CD8-positive, alpha-beta memory T cell (primary cell): ENCODE measurements at places on chromosomes 5 and 9. TPM values are rescaled to one million over a fixed set of nuclear protein-coding genes. Genes with fewer than 3 reads are reported as not detected.

GRCh38 chr5:72046106-72046505 is 61.2 kb upstream of the MAP1B start:
- H3K36me3 ChIP-seq: no peaks in the 10 kb centered on the region
- H3K4me1 ChIP-seq: no peaks in the 10 kb centered on the region
- H3K27me3 ChIP-seq: peaks cover 8% of the 10 kb centered on the region

DNA sequence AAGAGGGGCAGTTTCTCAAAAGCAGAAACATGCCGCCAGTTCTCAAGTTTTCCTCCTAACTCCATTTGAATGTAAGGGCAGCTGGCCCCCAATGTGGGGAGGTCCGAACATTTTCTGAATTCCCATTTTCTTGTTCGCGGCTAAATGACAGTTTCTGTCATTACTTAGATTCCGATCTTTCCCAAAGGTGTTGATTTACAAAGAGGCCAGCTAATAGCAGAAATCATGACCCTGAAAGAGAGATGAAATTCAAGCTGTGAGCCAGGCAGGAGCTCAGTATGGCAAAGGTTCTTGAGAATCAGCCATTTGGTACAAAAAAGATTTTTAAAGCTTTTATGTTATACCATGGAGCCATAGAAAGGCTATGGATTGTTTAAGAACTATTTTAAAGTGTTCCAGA is 142.8 kb downstream of the NTRK2 start:
- H3K27me3 ChIP-seq: no peaks in the 10 kb centered on the region
- DNase-seq: no peak
- H3K36me3 ChIP-seq: no peaks in the 10 kb centered on the region
- no peak overlapping the region for H3K4me3 ChIP-seq

GRCh38 chr5:45772402-45772801 is 76.2 kb upstream of the HCN1 start:
- H3K4me1 ChIP-seq: no peaks in the 10 kb centered on the region
- no peaks in the 10 kb centered on the region for H3K27me3 ChIP-seq
- H3K36me3 ChIP-seq: no peaks in the 10 kb centered on the region
- H3K4me3 ChIP-seq: no peak overlapping the region
- no peak for DNase-seq

- DNase-seq: no peak
- H3K36me3 ChIP-seq: no peaks in the 10 kb centered on the region
- H3K27me3 ChIP-seq: no peaks in the 10 kb centered on the region
- H3K27ac ChIP-seq: no peak overlapping the region
- no peak overlapping the region for H3K4me3 ChIP-seq
Measured at GRCh38 chr9:115144706-115145105, 26.7 kb upstream of the TNC start.

DNA sequence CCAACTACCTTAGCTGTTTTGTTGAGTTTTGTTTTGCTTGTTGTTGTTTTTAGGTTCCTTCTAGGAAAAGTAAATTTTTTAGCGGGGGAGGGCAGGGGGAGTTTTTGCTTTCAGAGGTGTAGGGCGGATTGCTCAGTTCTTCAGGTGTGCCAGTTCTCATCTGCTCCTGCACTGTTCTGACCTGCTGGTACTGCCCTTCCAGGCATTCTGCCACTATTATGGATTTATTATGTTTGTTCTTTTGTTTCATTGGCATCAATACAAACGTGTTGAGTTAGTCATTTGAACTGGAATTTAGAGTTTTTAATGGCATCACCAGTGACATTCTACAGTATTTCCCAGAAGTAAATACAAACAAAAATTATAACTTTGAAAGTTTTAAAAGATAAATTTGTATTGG is 26.0 kb downstream of the ERCC6L2 start:
- no peaks in the 10 kb centered on the region for H3K36me3 ChIP-seq
- no peak for DNase-seq
- H3K4me1 ChIP-seq: peaks cover 5% of the 10 kb centered on the region
- H3K4me3 ChIP-seq: no peak overlapping the region

DNA sequence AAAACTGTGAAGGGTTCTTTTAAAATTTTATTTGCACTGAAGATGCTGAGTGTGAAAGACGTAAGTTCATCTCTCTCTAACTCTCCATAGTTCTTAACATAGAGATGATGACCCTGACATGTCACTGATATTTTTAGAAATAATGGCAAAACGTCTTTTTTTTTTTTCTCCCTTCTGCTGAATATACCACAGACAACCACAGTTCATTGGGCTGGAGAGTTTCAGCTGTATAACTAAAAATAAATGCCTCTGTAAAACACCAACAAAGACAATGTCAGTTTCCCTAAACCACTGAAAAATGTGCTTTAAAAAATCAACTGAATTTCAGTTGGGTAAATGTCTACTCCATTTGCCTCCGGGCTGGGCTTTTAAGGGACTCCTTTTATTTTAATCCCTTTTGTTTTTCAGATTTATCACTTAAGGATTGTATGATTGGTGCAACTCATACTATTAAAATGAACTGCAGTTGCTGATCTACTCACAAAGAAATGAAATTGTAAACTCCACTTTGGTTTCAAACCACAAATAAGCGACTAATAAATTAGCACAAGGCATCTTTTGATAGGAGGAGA is 830.9 kb upstream of the WWC1 start:
- H3K27ac ChIP-seq: no peak overlapping the region
- no peak for DNase-seq
- no peaks in the 10 kb centered on the region for H3K27me3 ChIP-seq
- H3K4me3 ChIP-seq: no peak overlapping the region

DNA sequence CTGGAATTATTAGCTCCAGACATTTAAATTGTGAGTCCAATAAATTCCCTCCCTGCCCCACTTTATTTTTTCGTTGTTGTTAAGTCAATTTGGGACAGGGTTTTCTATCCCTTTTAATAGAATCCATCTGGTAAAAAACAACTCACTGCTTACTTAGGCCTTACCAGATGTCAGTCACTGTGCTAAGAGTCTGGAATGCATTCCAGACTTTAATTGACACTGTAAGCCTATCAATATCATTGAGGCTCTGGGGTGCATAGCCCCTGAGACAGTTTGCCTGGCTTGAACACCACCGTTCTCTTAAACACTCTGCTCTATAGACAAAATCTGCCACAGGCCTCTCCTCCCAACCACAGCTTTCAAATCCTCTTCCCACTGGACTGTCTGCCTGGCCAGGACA is 175.9 kb downstream of the NSG2 start:
- no peak overlapping the region for H3K27ac ChIP-seq
- H3K4me1 ChIP-seq: no peaks in the 10 kb centered on the region
- H3K4me3 ChIP-seq: no peak overlapping the region
- DNase-seq: no peak
- no peaks in the 10 kb centered on the region for H3K36me3 ChIP-seq
- H3K27me3 ChIP-seq: no peaks in the 10 kb centered on the region

- no peaks in the 10 kb centered on the region for H3K27me3 ChIP-seq
- no peak for DNase-seq
- no peak overlapping the region for H3K4me3 ChIP-seq
- H3K36me3 ChIP-seq: no peaks in the 10 kb centered on the region
Measured at GRCh38 chr5:145500710-145501109, 334.4 kb downstream of the PRELID2 start.

DNA sequence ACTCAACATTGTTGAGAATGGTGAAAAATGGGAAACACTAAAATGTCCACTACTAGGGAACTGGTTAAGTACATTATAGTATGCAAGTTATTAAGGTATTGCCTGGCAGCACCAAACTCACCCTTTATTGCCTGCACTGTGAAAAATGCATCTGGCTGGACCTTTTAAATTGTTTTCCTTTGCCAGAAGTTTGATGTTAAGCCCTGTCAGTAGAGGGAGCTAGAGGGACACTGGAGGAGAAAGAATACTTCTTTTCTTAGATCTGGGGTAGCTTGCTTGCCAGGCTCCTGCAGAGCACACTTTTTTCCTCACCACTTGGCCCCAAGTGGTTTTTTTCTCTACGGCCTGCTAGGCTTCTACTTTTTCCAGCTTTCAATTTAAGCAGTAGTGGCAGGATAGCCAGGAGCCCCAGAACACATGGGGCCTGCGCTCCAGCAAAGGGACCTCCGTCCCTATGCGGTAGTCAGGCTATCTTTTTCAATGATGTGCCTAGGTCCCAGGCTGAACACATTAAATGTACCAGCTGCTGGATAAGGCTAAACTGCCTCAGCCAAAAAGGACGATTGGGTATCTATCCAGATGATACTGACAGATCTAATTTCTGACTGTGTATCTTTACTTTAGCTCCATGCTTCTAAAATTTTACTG is 8.0 kb upstream of the HABP4 start:
- H3K27me3 ChIP-seq: no peaks in the 10 kb centered on the region
- no peak overlapping the region for H3K27ac ChIP-seq
- no peak overlapping the region for H3K4me3 ChIP-seq
- no peaks in the 10 kb centered on the region for H3K4me1 ChIP-seq

DNA sequence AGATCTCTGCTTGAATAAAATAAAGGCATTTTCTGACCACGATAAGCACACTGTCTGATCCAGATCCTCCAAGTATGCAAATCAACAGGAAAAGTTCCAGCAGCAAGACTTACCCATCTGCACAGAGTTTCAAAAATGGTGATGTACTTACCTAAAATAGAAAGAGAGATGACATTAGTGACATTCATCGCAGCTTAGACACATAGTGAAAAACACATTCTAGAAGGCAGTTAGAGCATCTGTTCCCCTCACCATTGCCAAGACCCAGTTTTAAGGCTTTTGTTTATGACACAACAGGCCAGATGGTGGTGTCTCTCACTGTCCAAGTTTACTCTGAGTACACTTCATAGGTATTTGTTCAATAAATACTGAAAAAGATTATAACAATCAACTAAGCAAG is 207.7 kb downstream of the PDE4D start:
- no peak overlapping the region for H3K27ac ChIP-seq
- no peak overlapping the region for H3K4me3 ChIP-seq
- H3K27me3 ChIP-seq: no peaks in the 10 kb centered on the region

- H3K27me3 ChIP-seq: no peaks in the 10 kb centered on the region
- H3K4me3 ChIP-seq: no peak overlapping the region
- H3K4me1 ChIP-seq: peaks cover 5% of the 10 kb centered on the region
- H3K36me3 ChIP-seq: no peaks in the 10 kb centered on the region
- H3K27ac ChIP-seq: no peak overlapping the region
- DNase-seq: no peak
Measured at GRCh38 chr5:119417891-119418605, 34.2 kb upstream of the HSD17B4 start.

DNA sequence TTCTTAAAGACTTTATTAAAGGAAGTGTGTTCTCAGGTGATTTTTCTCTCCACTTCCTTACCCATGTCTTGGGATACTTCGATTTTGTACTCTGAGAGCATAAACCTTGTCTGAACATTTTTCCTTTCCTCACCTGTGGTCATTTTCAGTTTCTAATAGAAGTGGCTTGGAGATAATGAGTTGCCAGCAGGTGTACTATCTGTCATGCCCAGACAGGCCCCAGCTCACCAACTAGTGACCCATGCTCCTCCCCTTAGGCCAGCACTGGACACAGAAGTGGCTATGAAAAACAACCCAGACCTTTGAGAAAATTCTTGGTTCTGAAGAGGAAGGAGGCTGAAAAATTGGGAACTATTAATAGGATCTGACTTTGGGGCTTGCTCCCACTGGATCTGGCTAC is 49.2 kb upstream of the SMIM32 start:
- DNase-seq: no peak
- H3K36me3 ChIP-seq: no peaks in the 10 kb centered on the region
- H3K27me3 ChIP-seq: no peaks in the 10 kb centered on the region
- no peak overlapping the region for H3K27ac ChIP-seq

DNA sequence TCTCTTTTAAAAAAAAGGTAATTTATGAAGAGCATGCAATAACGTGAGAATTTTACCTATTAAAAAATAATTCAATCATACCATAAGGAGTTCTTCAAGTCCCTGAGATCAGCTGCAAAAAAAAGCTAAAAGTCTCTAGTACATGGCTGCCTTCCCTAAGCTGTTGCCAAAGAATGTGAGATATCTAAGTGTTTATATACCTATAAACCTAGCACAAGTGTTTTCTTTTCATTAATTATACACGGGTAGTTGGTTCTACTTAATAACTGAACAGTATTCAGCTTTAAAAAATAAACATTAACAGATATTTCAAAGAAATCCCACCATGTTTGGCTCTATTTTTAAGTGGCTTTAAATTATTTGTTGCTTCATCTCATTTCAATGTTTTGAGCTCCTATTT is 25.9 kb downstream of the FNBP1 start:
- H3K4me1 ChIP-seq: peaks cover 24% of the 10 kb centered on the region
- H3K4me3 ChIP-seq: no peak overlapping the region
- H3K36me3 ChIP-seq: no peaks in the 10 kb centered on the region
- no peak for DNase-seq

DNA sequence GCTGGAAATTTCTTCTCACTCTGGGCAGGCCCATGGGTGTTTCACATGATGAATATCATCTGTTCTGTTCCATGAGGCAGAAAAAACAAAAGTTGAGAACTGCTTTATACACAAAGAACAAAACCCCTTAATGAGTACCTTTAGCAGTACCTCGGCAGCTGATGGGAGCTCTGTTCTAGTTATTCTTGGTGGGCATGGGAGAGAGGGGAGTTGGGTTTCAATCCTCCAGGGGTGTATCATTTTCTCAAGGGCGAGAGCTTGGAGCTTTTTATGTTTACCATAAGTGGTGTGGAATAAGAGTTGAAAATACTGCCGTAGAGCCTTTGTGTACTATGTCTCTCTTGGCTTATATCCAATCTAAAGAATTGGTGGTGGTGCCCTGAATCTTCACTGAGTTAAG is 103.3 kb upstream of the ZNF608 start:
- no peak overlapping the region for H3K27ac ChIP-seq
- H3K4me1 ChIP-seq: no peaks in the 10 kb centered on the region
- DNase-seq: no peak
- no peaks in the 10 kb centered on the region for H3K36me3 ChIP-seq

- no peak overlapping the region for H3K27ac ChIP-seq
- no peaks in the 10 kb centered on the region for H3K4me1 ChIP-seq
- H3K4me3 ChIP-seq: no peak overlapping the region
Measured at GRCh38 chr5:103908336-103909080, 345.9 kb upstream of the NUDT12 start.

GRCh38 chr5:10648806-10649665 is 85.2 kb downstream of the ANKRD33B start:
- no peaks in the 10 kb centered on the region for H3K36me3 ChIP-seq
- no peaks in the 10 kb centered on the region for H3K27me3 ChIP-seq
- H3K27ac ChIP-seq: no peak overlapping the region

COL15A1 gene
- not detected for total RNA-seq

ALDOB gene
- not detected for total RNA-seq

LAMC3 gene
- 0.04 TPM for total RNA-seq

TYRP1 gene
- not detected for total RNA-seq

SPATA6L gene
- total RNA-seq: 0.96 TPM

LVRN gene
- 0.18 TPM for total RNA-seq

MARCOL gene
- total RNA-seq: not detected

ZFYVE16 gene
- 13.8 TPM for total RNA-seq

MVB12B gene
- total RNA-seq: 13.1 TPM

PCDHB1 gene
- total RNA-seq: not detected

SPINK6 gene
- total RNA-seq: not detected
